ENCODE measurements at places on chromosomes 7 and 10.

DNA sequence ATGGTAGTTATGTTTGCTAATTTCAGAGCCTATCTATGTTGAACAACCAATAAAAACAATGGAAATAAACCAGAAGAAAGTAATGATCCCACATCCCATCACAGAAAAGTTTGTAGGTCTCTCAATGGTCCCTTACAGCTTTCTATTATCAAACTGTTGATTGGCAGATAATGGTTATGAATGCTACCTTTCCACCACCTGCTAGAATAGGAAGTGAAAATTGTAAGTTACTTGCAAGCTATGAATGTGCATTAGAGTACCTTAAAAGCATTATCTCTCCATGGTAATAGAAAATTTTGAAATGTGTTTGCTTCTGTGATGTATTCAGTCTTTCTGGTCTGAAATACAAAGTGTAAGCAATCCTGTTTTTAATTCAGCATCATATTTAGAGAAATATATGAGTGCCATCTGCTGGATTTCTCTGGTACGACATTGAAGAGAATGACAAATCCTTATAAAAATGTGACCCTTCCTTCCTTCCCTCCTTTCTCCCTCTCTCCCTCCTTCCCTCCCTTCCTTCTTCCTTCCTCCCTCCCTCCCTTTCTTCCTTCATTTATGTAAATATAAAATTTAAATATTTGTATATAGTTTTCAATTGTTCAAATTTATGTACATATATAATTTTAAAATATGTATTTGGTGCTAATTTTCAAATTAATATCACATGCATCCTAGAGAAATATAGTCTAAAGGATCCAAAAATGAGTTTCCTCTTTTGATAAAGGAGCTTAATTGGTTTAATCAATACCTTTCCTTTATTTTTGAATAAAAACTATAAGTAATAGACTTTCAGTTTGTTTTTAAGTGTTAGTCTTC lies 41.4 kb upstream of the PNLIPRP3 start:
- no peak for DNase-seq

GRCh38 chr10:73786512-73786885 lies 1.1 kb downstream of the ZSWIM8 start:
- peak; percentile 37 for DNase-seq

DNA sequence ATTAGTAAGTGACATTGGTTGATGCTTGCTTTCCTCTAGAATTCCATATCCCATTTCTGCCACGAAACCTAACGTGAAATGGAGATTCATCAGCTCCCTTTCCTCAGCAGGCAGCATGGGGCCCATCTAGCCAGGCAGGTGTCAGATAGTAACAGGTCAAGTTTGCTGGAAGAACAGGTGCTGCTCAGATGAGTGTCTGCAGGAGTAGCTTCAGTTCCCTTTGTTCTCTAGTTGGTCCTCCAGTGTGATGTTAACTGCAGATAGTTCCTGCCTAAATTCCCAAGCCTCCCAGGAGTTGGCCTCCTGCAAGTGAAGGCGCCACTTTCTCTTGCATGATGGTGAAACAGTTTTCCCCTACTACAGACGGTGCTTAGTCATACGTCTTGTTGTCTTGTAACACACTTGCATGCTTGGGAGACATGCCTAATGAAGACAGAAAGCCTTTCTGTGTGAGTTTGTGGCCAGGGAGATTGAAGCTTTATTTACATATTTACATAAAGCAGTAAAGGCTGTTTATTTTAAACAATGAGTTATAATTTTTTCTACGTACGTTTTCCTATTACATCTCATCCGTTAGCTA lies 175.4 kb downstream of the CHN2 start:
- no peak for DNase-seq

GRCh38 chr10:50275650-50276235 lies 24.4 kb upstream of the ASAH2 start:
- peak; percentile 15 for DNase-seq

- no peak for DNase-seq
These were observed 49.3 kb downstream of the STK32C start for GRCh38 chr10:132258423-132258822.

- no peak for DNase-seq
These were observed 37.9 kb upstream of the ANKRD1 start for GRCh38 chr10:90958781-90959180.

DNA sequence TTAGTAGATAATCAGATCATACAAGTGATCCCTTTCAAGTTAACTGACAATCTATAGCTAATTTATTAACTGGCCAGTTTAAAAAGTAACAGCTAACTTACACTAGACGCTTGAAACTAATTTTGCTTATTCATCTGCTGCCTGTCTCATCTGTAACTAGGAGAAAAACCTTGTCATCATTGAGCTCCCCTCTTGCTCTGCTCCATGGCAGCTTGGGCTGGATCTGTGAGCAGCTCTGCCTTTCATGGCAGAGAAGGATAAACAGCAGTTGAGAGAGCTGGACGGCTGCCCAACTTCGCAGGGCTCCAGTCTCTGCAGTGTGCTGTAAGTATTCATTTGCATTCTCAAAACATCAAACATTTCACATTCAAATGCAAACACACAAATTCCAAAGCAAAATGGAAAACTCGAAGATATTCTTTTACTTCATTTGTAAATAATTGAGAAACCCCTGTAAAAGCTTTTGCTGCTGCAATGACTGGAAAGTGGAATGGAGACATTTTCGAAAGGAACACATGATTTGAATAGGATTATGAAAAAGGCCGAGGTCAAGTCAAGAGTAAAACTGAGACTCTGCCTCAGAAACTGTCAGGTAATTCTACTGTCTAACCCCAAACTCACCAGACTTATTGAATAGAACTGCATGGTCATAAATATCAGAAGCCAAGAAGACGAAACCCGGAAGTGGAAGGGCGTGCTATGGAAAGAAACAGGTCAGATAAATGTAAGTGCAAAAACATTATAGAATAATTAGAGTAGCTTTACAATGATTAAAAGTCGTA lies 17.6 kb downstream of the SLC35B4 start:
- DNase-seq = no peak

GRCh38 chr10:30988831-30989435 lies 42.7 kb downstream of the ZNF438 start:
- no peak for DNase-seq

DNA sequence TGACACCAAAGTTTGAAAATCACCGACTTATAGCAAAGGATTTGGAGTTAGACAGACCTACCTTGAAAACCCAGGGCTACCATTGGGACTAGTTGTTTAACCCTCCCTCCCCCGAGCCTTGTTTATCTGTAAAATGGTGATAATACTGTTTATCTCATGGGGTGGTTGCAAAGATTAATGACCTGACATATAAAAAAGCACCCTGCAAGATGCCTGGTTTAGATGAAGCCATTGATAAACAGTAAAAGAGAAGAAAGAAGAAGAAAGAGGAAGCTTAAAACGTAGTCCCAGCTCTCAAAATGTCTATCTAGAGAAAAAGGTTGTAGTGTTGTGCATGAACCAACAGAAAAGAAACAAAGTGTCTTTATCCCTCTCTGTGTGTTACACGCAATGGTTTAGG lies 145.7 kb downstream of the FGFR2 start:
- no peak for DNase-seq

- DNase-seq = no peak
These were observed 128.6 kb downstream of the ICA1 start for GRCh38 chr7:8133188-8133848.

- no peak for DNase-seq
These were observed 196.2 kb upstream of the AGK start for GRCh38 chr7:141355032-141355431.

- no peak for DNase-seq
These were observed 36.0 kb downstream of the CCNY start for GRCh38 chr10:35372329-35372728.

GRCh38 chr7:87886875-87887274 lies 10.6 kb downstream of the DBF4 start:
- no peak for DNase-seq

GRCh38 chr10:5361966-5362365 lies 2.8 kb upstream of the UCN3 start:
- DNase-seq = no peak

GRCh38 chr7:149735181-149735602 lies 38.2 kb downstream of the ZNF467 start:
- DNase-seq = no peak

- no peak for DNase-seq
These were observed 703.2 kb downstream of the XPNPEP1 start for GRCh38 chr10:109219935-109220605.

DNA sequence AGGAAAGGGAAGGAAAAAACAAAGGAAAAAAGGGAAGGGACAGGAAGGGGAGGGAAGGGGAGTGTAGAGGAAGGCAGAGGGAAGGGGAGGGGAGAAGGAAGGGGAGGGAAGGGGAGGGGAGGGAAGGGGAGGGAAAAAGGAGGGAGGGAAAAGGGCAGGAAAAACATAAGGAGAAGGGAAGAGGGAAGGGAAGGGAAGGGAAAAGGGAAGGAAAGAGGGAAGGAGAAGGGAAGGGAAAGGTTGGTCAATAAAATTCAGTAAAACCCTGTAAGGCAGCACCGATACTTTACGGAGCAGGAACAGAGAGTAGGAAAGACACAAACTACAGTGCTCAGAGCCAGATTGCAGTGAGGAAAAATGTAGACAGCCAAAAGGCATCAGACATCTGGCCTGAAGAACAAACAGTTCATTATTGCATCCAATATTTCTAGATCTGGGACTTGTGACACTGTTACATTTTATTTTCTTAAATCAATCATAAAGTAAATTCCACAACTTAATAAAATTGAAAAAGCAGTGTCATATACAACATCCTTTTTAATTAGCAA lies 322.0 kb downstream of the CRPPA start:
- DNase-seq = no peak

- DNase-seq = no peak
These were observed 64.1 kb downstream of the PHTF2 start for GRCh38 chr7:77862691-77863090.

- no peak for DNase-seq
These were observed 173.2 kb downstream of the EBF3 start for GRCh38 chr10:129790715-129791446.

- DNase-seq = no peak
These were observed 90.0 kb upstream of the ADRB1 start for GRCh38 chr10:113953505-113954272.

DNA sequence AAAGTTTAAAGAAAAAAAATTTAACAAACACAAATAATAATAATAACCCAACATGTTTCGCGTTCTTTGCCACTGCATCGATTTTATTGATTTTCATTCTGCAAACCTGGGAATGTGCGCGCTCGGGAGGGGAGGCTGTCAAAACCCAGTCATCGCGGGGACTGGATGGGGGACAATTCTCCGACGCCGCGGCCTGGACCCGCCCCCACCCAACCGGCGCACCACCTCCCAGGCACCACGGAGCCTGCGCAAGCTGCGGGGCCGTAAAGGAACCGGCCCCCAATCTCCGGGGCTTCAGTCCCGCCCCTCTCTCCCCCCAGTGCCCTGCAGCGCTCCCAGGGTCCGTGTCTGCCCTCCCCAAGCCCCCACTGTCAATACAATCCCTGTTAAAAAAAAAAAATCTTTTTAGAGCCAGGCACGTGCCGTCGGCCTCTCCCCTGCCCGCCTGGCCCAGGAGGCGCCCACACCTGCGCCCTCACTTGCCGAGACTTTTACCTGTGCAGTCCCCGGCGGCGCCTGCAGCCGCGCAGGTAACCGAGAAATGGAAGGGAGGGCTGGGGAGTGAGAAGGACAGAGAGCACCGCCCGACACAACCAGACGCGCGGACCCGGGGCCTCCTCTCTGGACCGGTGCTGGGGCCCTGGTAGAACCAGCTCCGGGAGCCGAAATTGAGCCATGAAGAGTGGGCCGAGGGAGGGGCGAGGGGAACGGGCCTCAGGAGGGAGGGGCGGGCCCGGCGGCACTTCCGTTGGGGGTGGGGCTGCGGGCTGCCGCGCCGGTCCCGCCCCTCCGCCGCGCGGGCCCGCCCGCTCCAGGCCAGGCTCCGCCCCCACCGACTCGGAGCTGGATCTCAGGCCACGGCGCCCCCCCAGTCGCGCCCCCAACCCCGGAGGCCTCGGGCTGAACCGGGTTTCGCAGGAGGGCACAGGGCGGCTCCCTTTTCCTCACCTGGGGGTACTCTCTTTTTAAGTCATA lies 7.6 kb upstream of the ZNF503 start:
- peak; percentile 68 for DNase-seq

DNA sequence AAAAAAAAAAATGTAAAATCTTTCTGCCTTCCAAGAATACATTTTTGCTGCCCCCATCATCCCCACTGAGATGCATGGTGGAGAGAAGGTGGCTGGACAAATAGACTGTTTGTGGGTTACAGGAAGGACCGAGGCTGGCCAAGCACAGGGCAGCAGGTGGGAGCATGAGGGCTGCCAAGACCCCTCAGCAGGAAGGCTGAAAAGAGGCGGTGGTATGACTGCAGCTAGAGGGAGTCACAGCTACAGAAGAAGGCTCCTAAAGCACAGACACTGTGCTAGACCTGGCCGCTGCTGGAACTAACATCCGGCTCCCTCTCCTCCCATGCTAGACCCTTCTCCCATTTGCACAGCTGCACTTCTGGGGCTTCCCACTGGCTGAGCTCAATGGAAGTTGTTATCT lies 289.6 kb downstream of the TCERG1L start:
- DNase-seq = no peak

DNA sequence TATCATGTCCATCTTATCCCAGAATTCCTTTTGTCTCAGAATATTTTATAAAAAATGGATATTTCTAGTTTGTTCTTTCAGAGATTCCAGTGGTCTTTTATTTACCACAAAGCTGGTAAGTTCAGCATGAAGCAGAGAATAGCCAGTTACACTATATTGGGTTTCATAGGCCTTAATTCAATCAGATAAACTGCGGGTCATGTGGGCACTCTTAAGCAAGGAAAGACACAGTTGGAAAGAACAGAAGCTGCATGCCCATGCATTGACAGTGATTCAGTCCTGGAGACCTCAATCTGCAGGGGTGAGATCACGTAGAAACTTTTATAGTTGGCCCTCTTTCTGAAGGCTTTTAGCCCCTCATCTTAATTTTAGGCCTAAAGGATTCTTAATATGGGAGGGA lies 281.3 kb upstream of the IGFBP3 start:
- DNase-seq = no peak

GRCh38 chr10:12594448-12594944 lies 245.1 kb downstream of the CAMK1D start:
- DNase-seq = no peak

GRCh38 chr7:69703099-69703498 lies 104.8 kb downstream of the AUTS2 start:
- DNase-seq = no peak

DNA sequence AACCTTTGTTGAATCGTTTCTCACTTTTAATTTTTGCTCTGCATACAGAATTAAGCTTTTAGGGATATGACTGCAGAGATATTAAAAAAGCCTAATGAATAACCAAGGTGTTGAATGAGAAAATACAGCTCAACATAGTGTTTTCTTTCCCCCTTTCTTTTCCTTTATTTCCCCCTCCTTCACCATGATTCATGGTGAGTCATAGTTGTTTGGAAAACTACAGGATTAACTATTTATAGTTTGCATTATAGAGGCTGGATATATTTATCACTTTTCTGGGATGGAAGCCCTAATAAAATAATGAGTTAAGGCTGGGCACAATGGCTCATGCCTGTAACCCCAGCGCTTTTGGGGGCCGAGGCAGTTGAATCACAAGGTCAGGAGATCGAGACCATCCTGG lies 115.0 kb downstream of the DNAJB9 start:
- no peak for DNase-seq

DNA sequence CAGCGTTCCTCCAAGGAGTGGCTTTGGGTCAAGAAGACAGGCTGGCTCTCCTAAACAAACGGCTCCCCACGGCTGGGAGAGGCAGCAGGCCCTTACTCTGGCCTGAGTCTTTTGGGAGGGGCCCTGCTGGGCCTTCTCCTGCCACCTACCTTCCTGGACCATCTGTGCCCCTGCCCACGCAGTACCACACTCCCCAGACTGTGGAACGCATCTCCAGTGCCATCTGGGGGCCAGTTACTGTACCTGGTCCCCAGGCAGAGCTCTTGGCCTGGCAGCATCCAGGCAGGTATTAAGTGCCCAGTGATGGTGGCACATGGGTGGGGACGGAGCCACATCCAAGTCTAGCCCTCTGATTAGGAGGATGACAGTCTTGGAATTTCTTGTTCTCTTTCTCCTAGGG lies 14.4 kb downstream of the ALKBH4 start:
- DNase-seq = no peak
